CD4-positive, alpha-beta T cell treated with Interleukin-15 for 4 hours (primary cell): ENCODE measurements at places on chromosomes 3 and 15.

DNA sequence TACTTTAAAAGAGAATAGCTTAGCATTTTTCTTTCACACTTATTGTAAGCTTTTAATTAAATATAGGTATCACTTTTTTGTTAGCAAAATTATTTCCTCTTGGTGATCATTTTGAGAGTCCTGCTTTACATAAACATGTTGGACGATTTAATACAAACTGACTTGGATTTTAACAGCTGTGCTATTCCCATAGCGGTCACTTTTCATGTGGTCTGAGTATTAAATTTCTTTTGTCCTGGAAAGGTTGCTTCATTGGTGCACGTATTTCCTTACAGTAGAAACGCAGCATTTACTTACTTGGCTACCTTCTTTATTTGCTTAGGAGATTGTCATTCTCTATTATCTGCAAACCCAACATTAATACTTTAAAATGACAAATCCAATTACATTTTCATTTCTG, 109.4 kb downstream of the ATG7 start:
- DNase-seq = no peak

DNA sequence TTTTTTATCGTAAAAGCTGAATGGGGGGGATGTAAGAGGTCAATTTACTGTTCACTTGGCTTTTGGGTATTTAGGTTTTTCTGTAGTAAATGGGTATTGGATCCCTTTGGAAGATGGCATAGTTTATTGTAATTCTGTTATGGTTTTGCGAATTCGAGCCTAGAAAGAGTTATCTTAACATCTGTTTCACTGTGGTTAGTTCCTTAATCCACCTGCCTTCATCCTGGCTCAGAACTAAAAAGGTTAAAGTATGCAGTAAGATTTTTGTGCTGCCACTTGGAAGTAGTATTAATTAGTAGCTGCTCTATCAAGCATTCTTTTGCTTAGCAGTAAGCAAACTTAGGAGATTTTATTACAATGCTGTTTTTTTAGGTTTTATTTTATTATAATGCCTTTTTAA, 62.4 kb downstream of the ARIH1 start:
- DNase-seq = no peak

- no peak for DNase-seq
Observed at GRCh38 chr15:40958723-40959122, 5.5 kb downstream of the CHAC1 start.

- no peak for DNase-seq
Observed at GRCh38 chr3:88469216-88469615, 319.5 kb downstream of the C3orf38 start.

DNA sequence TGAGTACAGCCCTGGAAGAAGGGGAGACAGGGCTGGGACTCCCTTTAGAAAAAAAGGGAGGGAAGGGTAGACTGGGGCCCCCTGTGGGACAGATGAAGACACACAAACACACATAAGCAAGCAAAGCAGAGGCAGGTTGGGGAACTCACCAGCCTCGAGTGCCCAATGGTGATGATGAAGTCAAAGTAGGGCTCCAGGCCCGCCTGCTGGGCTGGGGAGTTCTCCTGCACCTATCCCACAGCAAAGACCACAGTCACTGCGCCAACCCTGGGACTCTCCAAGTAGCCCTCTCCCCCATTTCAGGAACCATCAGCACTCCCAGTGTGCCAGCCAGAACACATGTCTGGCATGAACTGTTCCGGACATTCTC, 4.1 kb downstream of the GORASP1 start:
- no peak for DNase-seq

- no peak for DNase-seq
Observed at GRCh38 chr3:128478576-128479506, 12.2 kb upstream of the DNAJB8 start.

- no peak for DNase-seq
Observed at GRCh38 chr3:51445544-51446280, 54.1 kb downstream of the DCAF1 start.

GRCh38 chr3:144127014-144127413, 155.4 kb downstream of the DIPK2A start:
- no peak for DNase-seq

DNA sequence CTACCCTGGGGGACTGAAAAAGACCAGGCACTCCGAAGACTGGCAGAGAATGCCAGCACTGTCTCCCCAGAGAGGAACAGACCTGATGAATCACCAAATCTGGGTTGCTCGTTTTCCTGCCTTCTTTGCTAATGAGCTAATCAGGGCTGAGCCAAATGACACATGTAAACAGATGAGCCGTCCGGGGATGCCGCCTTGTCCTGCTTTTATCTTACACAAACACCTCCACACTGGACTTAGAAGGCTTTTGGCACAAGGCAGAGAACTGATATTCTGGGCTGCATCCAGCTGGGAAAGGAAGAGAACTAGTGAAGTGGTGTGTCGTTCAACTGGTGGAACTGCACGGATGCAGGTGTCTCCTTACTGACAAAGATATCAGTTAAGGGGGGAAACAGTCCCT, 88.1 kb downstream of the MECOM start:
- DNase-seq = no peak

GRCh38 chr3:144324076-144324475, 352.5 kb downstream of the DIPK2A start:
- no peak for DNase-seq

GRCh38 chr3:84978843-84979242, 20.1 kb downstream of the CADM2 start:
- DNase-seq = no peak

DNA sequence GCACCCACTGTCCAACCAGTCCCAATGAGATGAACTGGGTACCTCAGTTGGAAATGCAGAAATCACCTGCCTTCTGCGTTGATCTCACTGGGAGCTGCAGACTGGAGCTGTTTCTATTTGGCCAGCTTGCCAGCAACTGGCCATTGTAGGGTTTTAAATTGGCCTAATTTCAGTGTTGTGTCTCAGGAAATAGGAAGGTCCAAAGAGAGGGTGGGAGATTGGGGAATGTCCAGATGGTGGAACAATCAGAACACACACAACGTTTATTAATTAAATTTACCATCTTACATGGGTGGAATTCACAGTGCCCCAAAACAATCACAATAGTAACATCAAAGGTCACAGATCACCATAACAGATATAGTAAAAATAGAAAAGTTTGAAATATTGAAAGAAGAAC, 189.5 kb downstream of the ZNF385D start:
- DNase-seq = no peak

- DNase-seq = no peak
Observed at GRCh38 chr3:145411605-145412004, 749.4 kb downstream of the PLOD2 start.

- DNase-seq = peak; percentile 25
Observed at GRCh38 chr3:4898454-4899313, 80.6 kb upstream of the BHLHE40 start.

DNA sequence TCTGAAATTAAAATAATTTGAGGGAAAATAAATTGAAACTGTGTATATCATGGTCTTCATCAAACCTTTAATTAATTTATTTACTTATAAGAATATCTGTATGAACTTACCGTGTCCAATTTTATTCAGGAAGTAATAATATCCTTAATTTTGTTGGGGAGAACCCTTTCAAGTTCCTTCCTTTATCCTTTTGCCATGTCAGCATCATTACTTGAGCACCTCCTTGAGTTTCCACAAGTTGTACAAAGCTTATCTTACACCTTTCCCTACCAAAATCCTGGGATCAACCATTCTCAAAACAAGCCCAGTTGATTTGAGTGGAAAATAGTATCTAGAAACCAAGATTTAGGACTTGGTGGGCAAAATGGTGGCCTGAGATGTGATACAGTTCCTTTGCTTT, 37.3 kb downstream of the PLSCR2 start:
- no peak for DNase-seq

DNA sequence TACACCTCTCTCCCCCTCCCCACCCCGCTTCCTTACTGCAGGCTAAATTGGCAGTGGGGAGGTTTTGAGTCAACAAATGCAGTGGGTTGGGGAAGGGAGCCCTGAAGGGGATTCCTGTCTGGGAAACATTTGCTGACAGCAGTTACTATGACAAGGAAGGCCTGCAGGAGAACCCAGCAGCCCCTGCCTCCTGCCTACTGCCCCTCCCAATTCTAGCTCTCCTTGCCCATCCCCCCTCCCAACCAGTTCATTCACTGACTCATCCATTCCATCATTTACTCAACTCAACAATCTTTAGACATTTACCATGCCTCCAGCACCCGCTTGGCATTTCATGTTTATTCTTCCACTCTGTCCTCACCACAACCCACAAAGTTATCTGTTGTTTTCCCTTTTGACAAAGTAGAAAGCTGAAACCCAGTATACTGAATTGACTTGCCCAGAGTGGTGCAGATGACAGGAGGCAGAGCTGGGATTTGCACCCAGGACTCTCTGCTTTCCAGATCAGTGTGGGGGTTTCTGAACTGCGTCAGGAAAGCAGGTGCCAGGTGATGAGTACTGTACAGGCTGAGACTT, 75.0 kb downstream of the MAGEF1 start:
- DNase-seq = peak; percentile 11

- DNase-seq = no peak
Observed at GRCh38 chr15:66327736-66328135, 28.7 kb downstream of the TIPIN start.

GRCh38 chr3:42187936-42188335, 78.0 kb downstream of the CCK start:
- no peak for DNase-seq

GRCh38 chr3:194998948-194999347, 272.0 kb downstream of the XXYLT1 start:
- DNase-seq = no peak

DNA sequence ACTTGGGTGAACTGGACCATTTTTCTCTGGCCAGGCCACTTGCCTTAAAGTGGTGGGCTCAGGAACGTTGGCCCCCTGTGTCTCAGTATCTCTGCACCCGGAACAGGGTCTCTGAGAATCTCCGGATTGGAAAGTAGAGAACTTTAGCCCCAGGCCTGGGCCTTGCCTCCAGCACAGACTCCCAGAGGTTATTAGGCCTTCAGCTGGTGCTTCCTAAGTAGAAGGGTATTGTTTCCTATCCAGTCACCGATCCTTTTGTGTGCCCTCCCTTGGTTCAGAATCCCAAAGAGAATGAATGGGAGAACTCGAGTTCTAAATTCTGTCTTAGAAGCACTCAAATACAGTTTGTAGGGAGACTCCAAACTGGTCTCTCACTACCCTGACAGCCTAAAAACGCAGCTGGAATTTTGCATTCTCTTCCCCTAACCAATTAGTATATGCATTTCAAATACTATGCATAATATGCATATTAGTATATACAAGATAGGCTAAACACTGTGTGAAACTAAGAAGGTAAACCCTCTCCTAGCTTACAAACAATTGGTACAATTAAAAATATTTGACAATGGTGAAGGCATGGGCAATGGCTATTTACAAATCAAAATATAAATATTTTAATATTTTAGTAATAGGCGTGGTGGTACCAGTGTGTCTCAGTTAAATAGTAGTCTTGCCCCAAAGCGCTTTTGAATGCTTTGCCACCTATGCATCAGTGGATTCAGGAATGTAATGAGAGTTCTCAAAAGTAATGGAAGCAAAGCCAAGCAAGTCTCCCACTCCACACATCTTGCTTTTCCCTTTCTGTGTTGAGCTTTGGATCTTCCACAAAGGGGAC, 48.5 kb upstream of the SLC4A7 start:
- DNase-seq = no peak

- DNase-seq = no peak
Observed at GRCh38 chr3:65548848-65549625, 489.7 kb downstream of the MAGI1 start.

- no peak for DNase-seq
Observed at GRCh38 chr3:96370637-96371036, 443.8 kb upstream of the EPHA6 start.

DNA sequence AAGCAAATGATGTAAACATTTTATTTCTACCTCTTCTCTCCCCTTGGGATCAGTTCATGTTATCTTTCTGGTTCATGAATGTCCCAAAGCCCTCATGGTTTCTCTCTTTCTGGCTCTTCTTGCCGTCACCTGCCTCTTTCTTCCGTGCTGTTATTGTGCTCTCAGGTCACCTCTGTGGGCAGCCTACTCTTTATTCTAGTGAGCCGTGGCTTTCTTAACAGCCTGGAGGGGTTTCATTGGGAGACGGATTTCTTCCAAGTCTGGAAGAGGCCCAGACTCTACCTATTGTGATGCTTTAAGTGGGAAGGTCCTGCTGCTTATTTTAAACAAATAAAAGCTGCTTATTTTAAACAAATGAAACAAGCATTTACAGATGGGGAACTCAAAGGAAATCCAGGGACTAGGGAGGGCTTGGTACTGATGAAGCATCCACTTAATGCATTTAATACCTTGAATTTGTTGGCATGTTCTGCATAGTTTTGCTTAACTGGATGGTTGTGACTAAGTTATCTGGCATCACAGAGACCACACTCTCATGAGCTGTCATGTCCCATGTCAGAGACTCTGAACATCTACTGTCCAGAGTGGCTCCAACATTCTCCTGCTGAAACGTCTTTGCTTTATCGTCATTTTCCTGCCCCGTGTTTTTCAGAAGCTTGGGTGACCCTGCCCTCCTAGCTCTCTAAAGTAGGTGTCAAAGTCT, 443.3 kb downstream of the GABRG3 start:
- DNase-seq = no peak

DNA sequence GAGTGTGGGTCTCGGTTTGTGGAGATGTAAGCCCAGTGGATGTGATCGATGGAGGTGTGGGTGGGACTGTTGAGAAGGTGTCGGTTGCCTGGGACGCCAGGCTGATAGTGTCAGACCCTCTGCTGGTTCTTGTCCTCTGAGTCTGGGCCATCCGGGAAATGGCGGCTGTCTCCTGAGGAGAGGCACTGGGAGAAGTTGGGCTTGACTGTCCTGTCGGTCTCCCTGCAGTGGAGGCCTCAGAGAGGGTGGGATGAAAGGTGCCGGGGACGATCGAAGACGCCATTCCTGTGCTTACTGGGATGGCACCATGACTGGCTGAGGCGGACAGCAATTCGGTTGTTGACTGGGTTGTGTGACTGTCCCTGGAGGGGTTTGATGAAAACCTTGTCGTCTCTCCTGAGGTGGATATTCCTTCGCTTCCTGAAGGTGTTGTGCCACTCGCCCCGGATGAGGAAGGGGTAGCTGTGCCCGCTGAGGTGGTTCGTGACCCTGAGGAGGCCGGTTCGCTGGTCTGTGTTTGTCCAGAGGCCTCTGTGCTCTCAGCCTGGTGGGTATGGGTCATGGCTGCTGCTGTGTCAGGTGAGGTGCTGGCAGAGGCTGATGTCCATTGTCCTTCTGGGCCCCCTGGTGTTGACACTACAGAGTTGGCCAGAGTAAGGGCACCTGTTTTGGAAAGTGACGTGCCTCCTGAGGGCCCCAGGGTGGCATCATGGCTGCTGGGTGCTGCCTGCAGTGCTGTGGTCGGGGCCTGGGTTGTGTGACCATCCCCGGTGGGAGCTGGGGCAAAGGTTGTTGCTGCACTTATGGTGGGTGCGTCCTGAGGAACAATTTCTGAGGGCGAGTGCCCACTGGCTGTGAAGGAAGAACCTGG, 22.8 kb downstream of the MUC4 start:
- DNase-seq = no peak
